ENCODE measurements at places on chromosomes 5 and 9. TPM values are rescaled to one million over a fixed set of nuclear protein-coding genes. Genes with fewer than 3 reads are reported as not detected.

GRCh38 chr5:159824188-159825161, 91.8 kb upstream of the ADRA1B start:
- DNase-seq, result no peak

BARHL1 gene
- total RNA-seq, result not detected

DNA sequence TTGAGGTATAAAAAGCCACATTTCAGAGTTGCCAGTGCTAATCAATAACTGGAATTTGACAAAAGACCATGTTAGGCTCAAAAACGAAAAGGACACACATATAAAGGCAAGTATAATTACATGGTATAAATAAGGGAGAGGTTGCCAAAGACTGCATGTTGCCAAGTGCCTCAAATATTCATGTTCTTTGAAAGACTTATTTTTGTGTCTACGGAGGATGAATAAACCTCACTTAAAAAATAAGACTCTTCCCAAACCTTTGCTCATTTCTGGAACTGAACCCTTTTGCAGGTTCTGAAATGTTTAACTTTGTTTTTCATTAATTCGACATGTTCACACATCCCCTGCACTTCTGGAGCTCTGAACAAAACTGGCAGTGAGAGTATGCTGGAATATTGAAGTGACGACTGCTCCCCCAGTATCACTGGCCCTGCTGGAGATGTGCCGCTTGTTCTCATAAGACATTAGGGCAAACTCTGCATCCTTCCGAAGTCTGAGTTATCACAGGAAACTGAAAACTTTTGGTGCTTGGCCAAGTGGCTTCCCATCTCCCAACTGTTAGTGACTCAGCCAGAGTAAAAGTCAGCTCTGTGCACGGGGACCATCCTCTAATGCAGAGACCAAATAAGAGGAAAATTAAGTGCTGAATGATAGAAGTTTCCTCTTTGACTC, 336.8 kb downstream of the GLIS3 start:
- DNase-seq, result peak; percentile 59

GRCh38 chr9:133131506-133131905, 10.5 kb upstream of the RALGDS start:
- DNase-seq, result no peak

GRCh38 chr5:142070734-142071133, 37.8 kb upstream of the NDFIP1 start:
- no peak for DNase-seq

PCDHA1 gene
- total RNA-seq, result 0.06 TPM

DMGDH gene
- 1.6 TPM for total RNA-seq

Measured in mucosa of gallbladder (tissue), 1 donor.